ENCODE measurements at places on chromosomes 11 and 22. TPM values are rescaled to one million over a fixed set of nuclear protein-coding genes. Genes with fewer than 3 reads are reported as not detected.

- DNase-seq = no peak
- no peak overlapping the region for H3K4me3 ChIP-seq
- H3K27me3 ChIP-seq = no peaks in the 10 kb centered on the region
- H3K4me1 ChIP-seq = no peaks in the 10 kb centered on the region
- no peaks in the 10 kb centered on the region for H3K36me3 ChIP-seq
- no peak overlapping the region for H3K27ac ChIP-seq
Observed at GRCh38 chr11:124036666-124037065, 4.5 kb downstream of the OR10G7 start.

OR4C13 gene
- not detected for total RNA-seq

DDI1 gene
- total RNA-seq = not detected

DNA sequence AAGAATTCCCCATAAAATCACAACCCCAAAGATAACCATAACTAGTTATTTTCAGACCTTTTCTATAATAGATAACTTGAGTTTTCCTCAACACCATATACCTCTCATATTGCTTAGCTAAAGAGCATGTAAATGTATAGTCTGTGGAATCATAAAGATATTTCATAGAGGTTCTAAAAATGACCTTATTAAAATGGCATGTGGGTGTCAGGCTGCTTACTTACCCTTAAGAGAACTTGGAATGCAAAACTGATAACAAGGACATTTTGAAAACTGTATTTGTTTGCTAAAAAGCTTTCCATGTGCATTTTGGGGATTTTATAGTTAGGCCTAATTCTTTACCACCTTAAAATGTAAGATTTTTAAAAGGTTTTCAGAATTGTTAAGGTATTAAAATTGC lies 4.7 kb downstream of the SIK2 start:
- no peaks in the 10 kb centered on the region for H3K27me3 ChIP-seq
- no peak overlapping the region for H3K4me3 ChIP-seq
- no peak for DNase-seq
- no peaks in the 10 kb centered on the region for H3K36me3 ChIP-seq

MCHR1 gene
- total RNA-seq = 0.21 TPM

DNA sequence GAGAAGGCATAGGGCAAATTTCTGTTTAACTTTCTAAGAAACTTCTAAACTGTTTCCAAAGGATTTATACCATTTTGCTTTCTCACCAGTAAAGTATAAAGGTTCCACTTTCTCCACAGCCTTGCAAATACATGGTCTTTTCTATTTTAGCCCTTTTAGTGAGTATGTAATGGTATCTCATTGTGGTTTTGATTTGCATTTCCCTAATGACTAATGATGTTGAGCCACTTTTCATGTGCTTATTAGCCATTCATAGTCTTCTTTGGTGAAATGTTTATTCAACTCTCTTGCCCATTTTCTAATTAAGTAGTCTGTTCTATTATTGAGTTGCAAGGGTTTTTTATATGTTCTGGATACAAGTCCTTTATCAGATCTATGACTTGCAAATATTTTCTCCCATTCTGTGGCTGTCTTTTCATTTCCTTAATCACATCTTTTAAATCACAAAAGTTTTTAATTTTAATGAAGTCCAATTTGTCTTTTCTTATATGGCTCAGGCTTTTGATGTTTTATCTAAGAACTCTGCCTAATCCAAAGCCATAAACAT lies 83.8 kb upstream of the KCNQ1OT1 start:
- H3K4me3 ChIP-seq = no peak overlapping the region
- H3K27me3 ChIP-seq = no peaks in the 10 kb centered on the region
- H3K27ac ChIP-seq = no peak overlapping the region

- H3K36me3 ChIP-seq = no peaks in the 10 kb centered on the region
- H3K4me3 ChIP-seq = no peak overlapping the region
- DNase-seq = peak; percentile 60
- no peaks in the 10 kb centered on the region for H3K27me3 ChIP-seq
- H3K4me1 ChIP-seq = no peaks in the 10 kb centered on the region
- H3K27ac ChIP-seq = no peak overlapping the region
Observed at GRCh38 chr22:33018232-33018864, 39.8 kb downstream of the SYN3 start.

RTN4R gene
- 0.44 TPM for total RNA-seq

Measured in psoas muscle (tissue), 8 donors.